Sigmoid colon (tissue), 7 donors: ENCODE measurements at places on chromosomes 16 and 17. TPM values are rescaled to one million over a fixed set of nuclear protein-coding genes. Genes with fewer than 3 reads are reported as not detected.

The VWA3A gene
- not detected for total RNA-seq

The CACNG5 gene
- not detected for total RNA-seq

The KRTAP17-1 gene
- not detected for total RNA-seq

The CX3CL1 gene
- total RNA-seq, result 8.6 TPM

The FAM222B gene
- total RNA-seq, result 11.9 TPM

The ASB16 gene
- total RNA-seq, result 0.82 TPM

The PRKCB gene
- total RNA-seq, result 23.4 TPM

The SARM1 gene
- 13.3 TPM for total RNA-seq

The RAB11FIP4 gene
- total RNA-seq, result 1.1 TPM

The FOXN1 gene
- total RNA-seq, result not detected

The ERN1 gene
- 9.4 TPM for total RNA-seq

The PHF12 gene
- 54.3 TPM for total RNA-seq

The ZFP3 gene
- total RNA-seq, result 4.3 TPM

The HAS3 gene
- total RNA-seq, result 0.95 TPM

The MYLK3 gene
- 0.14 TPM for total RNA-seq

The SLC9A5 gene
- 0.68 TPM for total RNA-seq

The TXNDC17 gene
- 37.3 TPM for total RNA-seq

The KIF18B gene
- 0.28 TPM for total RNA-seq

The CCDC154 gene
- not detected for total RNA-seq

The ABAT gene
- 5.7 TPM for total RNA-seq

The SRCIN1 gene
- total RNA-seq, result 9.4 TPM

The PRSS21 gene
- total RNA-seq, result not detected

The SP2 gene
- total RNA-seq, result 8.3 TPM

The NF1 gene
- 78.7 TPM for total RNA-seq

The CRYM gene
- total RNA-seq, result 6.1 TPM

The MT1G gene
- 12.9 TPM for total RNA-seq

The BOLA2B gene
- 120 TPM for total RNA-seq

The DDX5 gene
- 1,652 TPM for total RNA-seq

The TEDC2 gene
- total RNA-seq, result not detected

The SLC16A13 gene
- 0.66 TPM for total RNA-seq

The ALDOC gene
- 30.0 TPM for total RNA-seq

The CMTM2 gene
- not detected for total RNA-seq

The ZPBP2 gene
- total RNA-seq, result not detected

The MT1A gene
- not detected for total RNA-seq

The C17orf78 gene
- not detected for total RNA-seq

The LLGL1 gene
- total RNA-seq, result 17.1 TPM

The NEUROD2 gene
- 0.33 TPM for total RNA-seq

The KRT222 gene
- total RNA-seq, result 4.7 TPM

The SLC16A11 gene
- 0.36 TPM for total RNA-seq

The HCRT gene
- not detected for total RNA-seq

The ACD gene
- 13.9 TPM for total RNA-seq
